Stimulated activated CD4-positive, alpha-beta T cell treated with anti-CD3 and anti-CD28 coated beads, Interleukin-1b, Interleukin-23, amount 100 ng/mL, for 24 hours (primary cell): ENCODE measurements at places on chromosomes 5 and 9.

DNA sequence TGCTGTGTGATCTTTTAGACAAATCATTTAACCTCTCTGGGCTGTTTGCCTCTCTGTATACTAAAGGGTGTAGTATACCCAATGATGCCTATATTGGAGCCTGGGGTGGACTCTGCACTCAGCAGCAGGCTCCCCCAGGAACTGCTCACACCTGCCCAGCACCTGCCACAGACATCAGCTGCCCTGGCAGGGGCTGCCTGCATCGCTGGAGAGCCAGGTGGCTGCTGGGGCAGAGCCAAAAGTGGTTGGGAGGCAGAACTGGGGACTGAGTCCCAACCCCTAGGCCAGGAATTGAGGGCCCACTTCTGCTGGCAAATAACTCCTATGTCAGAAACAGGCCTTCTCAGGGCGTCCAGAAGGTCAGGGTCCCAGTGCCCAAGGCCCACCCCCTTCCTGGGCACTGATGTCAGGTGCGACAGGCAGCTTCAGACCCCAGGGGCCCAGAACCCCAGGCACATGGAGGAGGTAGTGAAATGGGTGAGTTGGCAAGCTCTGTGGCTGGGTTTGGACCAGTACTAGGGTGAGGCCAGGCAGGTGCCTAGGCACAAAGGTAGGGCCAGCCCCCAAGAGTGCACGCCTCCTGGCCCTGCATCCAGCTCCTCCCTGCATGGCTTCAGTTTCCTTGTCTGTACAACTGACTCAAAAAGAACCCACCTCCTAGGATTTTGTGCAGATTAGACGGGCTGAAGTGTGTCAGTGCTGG, 5.8 kb downstream of the UNC5A start:
- no peak for DNase-seq

GRCh38 chr9:95086564-95086955, 230.9 kb downstream of the FANCC start:
- no peak for DNase-seq

DNA sequence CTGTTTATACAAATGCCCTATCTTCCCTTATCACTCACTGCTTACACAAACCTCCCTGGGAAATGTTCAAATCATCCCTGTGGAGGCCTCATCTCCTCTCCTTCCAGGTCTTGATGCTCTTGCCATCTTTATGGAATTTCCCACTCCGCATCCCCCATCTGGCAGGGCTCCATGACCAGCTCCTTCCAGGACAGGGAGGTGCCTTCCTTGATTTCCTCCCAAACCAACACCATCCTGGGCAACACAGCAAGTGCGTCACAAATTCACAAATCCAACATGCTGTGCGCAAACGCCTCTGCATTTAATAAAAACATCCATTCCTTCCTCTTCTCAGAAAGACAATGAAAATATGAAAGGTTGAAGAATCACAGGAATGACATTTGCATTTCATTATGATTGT, 51.7 kb downstream of the EPB41L4A start:
- no peak for DNase-seq

GRCh38 chr9:22158927-22159346, 149.8 kb upstream of the CDKN2B start:
- no peak for DNase-seq

- DNase-seq, result no peak
Observed at GRCh38 chr5:128405159-128405558, 132.9 kb downstream of the FBN2 start.

- no peak for DNase-seq
Observed at GRCh38 chr9:137650259-137650658, 31.5 kb downstream of the EHMT1 start.

GRCh38 chr5:123087173-123088030, 1.6 kb upstream of the PRDM6 start:
- no peak for DNase-seq

GRCh38 chr9:93061260-93061751, 2.8 kb downstream of the SUSD3 start:
- no peak for DNase-seq

- no peak for DNase-seq
Observed at GRCh38 chr5:15695215-15695731, 195.3 kb downstream of the FBXL7 start.
